ENCODE measurements at places on chromosomes 1 and 21. TPM values are rescaled to one million over a fixed set of nuclear protein-coding genes. Genes with fewer than 3 reads are reported as not detected.

KRTAP12-2 gene
- total RNA-seq: not detected

PDZK1 gene
- total RNA-seq: under 0.01 TPM

OR6K3 gene
- not detected for total RNA-seq

ELK4 gene
- 13.6 TPM for total RNA-seq

AGMAT gene
- 4.2 TPM for total RNA-seq

Measured in skeletal muscle tissue (tissue), 5 donors.